ENCODE measurements at places on chromosomes 11 and 22.

DNA sequence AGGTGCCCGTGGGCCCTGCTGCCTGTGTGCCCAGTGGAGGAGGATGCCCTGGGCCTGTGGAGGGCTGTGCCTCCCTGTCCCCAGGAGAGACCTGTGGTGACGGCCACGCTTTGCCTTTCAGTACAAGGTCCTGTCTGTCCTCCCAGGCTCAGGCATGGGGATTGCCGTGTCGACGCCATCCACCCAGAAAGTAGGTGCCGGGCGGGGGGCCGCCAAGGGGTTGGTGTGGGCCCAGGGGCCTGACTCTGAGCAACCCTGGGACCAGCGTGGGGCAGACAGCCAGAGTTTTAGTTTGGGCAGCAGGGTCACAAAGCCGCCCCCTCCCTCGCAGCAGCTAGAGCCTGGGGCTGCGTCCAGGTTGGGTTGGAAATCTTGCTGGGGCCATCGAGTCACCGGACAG, 56.3 kb downstream of the GRAMD4 start:
- no peak for DNase-seq

DNA sequence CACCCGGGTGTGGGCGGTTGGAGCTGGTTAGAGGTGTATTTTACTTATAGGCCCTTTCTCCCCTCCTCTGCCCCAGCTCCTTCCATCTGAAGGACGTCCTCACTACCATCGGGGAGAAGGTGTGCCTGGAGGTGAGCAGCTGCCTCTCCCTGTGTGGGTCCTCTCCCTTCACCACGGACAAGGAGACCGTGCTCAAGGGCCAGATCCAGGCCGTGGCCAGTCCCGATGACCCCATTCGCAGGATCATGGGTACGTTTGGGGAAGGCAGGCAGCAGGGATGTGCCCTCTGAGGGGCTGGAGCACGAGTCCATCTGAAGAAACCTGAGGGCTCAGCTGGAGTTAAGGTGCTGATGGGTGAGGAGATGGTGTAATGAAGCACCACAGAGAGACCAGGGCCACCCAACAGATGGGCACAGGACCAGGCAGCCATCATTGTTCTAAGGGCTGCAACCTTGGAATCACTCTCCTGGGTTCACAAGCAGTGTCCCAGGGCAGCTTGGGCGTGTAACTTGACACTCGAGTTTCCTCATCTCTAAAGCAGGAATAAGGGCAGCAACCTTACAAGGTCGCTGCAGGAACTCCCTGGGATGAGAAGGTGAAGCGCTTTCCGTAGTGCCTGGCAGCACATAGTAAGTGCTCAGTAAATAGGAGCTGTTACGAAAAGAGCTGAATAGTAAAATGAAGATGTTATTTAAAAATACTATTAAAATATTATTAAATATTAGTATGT, 29.4 kb downstream of the TCP11L1 start:
- DNase-seq = no peak

DNA sequence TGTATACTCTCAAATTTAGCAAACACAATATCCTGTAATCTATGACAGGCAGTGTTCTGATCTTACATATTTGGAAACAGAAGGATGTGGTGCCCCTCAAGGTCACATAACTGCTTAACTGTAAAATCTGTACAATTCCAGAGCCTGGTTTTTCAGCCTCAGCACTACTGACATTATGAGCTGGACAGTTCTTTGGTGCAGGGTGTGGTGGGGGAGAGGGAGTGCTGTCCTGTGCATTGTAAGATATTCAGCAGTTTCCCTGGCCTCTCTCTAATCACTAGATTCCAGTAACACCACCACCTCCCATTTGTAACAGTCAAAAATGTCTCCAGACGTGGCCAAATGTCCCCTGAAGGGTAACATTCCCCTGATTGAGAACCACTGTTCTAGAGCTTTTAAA, 1.8 kb upstream of the OR5B21 start:
- DNase-seq = no peak

DNA sequence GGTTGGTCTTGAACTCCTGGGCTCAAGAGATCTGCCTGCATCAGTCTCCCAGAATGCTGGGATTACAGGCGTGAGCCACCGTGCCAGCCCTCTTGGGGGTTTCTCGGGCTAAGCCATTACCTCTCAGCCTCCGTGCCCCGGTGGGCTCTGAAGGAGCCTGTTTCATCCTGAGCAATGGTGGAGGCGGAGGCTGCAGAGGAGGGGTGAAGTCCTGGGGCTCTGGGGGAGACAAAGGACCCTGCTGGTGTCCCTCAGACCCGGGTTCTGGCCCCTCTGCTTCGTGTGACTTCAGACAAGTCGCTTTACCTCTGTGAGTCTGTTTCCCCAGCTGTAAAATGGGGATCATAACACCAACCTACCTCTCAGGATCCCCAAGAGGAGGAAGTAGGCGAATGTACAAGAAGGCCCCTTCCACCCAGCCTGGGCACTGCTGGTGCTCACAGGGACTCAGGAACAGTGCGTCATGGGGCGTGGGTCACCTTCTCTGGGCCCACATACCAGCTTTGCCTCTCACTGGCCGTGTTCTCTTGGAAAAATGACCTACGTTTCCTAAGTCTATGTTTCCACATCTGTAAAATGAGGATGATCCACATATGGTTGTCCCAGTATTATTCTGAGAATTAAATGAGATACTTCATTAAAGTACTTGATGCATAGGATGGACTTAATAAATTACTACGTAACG, 36.8 kb downstream of the RIBC2 start:
- no peak for DNase-seq

GRCh38 chr11:7495882-7496551, 10.7 kb downstream of the OLFML1 start:
- DNase-seq = no peak

DNA sequence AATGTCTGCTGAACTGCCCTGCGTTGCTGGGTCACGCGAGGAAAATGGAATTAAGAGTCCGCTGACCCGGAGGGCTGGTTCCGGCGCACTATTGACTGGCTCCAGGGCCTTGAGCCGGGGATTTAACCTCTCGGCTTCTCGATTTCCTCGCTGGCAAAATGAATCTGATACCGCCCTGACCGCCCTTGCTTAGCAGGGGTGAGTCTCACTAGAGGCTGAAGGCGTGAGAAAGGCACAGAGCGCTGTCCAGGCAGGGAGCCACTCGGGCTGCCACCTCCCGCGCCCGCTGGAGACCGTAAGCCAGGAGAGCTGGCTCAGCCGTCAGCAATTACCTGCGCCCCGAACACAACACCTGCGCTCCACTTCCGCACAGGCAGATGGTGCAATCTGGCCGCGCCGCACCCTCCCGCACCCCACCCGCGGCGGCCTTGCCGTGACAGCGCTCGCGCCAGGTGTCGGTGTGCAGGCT, 65.6 kb downstream of the BUD13 start:
- DNase-seq = no peak

DNA sequence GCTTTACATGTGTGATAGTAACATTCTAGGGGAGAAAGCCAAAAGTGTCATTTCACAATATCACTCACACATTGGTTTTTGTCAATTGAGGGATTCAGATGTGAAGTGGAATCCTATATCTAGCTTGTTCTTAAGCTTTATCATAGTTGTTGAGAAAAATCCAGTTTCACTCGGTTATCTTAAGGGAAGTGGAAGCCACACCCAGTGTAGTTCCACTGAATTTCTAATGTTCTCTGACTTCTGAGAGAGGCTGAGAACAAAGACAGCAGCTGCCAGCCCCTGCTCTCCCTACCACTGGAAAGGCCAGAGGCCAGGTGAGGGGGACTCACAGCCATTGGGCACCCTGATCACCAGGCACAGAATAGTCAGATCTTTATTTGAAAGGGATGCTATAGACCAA, 53.7 kb downstream of the THAP12 start:
- DNase-seq = no peak

DNA sequence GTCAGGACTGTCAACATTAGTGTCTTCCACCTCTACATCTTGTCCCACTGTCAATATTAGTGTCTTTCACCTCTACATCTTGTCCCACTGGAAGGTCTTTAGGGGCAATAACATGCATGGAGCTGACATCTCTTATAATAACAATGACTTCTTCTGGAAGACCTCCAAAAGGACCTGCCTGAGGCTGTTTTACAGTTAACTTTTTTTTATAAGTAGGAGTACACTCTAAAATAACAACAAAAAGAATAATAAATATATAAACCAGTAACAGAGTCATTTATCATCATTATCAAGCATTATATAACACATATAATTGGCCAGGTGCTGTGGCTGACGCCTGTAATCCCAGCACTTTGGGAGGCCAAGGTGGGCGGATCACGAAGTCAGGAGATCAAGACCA, 57.5 kb downstream of the PAK1 start:
- no peak for DNase-seq

- no peak for DNase-seq
Observed at GRCh38 chr11:23211221-23211620, 350.9 kb upstream of the CCDC179 start.

GRCh38 chr11:73334384-73335203, 26.5 kb downstream of the ARHGEF17 start:
- no peak for DNase-seq

DNA sequence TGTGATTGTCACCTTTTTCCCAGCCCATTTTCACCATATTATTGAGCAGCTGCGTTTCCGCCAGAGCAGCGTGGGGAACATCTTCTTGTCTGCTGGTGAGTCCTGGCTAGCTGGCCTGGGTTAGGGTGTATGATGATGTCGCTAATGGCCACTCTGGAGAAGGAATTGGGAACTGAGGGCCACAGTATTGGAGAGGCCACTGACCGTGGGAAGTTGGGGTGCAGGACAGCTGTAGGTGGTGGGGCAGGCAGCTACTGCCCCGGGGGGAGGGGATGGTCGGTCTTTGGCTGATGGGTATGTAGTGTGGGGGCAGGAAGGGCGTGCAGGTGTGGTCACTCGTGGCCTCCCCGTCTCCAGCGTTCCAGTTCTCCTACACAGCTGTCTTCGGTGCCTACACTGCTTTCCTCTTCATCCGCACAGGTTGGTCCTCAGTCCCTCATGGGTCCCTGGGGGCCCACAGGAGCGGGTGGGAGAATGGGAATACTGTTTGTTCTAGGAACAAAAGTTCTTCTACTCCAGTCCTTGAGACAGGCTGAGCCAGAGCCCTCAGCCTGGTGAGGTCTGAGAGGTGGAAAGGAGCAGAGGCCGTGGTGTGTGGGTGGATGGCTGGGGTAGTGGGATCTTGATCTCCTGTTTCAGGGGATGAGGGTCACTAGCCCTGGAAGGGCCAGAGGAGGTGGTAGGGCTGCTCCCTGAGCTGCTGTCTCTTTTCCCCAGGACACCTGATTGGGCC, 2.1 kb downstream of the RCE1 start:
- DNase-seq = no peak

- DNase-seq = no peak
Observed at GRCh38 chr11:77175869-77176539, 48.0 kb downstream of the MYO7A start.

- DNase-seq = no peak
Observed at GRCh38 chr11:27717801-27718229, 17.6 kb upstream of the BDNF start.

GRCh38 chr11:80815752-80816453, 1375.1 kb upstream of the TENM4 start:
- DNase-seq = no peak

DNA sequence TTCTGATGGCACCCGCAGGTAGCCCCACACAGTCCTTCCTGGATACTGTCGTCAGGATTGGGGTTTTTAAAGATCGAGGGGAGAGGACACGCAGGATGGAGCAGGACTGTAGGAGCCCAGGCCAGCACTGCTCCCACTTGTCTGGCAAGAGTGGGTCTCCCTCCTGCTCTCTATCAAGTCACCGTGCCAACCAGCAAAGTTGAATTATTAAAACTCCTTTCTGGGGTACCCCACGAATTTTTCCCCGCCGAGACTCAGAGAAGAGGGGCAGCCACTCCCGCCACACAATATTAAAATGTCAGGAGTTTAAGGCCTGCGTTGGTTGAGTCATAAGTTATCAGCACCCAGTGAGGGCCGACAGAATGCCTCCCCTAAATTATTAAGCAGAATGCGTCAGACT, 10.1 kb downstream of the LMO1 start:
- no peak for DNase-seq

DNA sequence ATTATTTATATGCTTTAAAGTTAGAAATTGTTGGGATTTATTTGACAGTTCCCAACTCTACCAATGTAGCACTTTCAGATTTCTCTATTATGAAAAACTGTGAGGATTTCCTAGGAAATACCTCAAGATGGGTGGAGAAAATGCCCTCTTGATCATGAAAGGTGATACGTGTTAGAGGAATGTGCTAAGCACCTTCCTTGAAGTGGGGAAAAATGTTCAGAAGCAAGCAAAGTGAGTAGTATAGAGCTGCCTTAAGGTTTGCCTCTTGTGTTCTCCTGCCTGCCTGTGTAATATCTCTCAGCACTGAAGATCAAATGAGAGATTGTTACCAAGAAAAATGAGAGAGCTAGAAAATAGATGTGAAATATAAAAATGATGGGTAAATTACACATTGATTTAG, 58.2 kb downstream of the YAP1 start:
- no peak for DNase-seq

GRCh38 chr22:35217527-35217926, 39.8 kb upstream of the HMGXB4 start:
- no peak for DNase-seq

DNA sequence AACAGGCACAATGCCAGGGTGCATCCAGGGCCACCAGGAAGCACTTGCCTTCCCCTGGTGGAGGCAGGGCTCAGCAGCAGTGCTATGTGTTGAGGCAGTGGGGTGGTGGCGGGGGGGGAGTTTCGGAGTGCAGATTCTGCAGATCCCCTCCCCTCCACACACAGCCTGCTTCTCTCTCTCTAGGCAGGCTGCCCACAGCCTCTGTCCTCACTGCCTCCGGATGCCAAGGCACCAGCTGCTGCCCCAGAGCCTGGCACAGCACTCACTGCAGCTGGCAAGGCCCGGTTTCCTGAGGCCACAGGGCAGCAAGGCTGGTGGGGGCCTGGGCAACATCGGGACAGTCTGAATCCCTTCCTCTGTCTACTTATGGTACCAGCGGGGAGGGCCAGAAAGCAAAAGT, 35.8 kb downstream of the NRXN2 start:
- DNase-seq = no peak

DNA sequence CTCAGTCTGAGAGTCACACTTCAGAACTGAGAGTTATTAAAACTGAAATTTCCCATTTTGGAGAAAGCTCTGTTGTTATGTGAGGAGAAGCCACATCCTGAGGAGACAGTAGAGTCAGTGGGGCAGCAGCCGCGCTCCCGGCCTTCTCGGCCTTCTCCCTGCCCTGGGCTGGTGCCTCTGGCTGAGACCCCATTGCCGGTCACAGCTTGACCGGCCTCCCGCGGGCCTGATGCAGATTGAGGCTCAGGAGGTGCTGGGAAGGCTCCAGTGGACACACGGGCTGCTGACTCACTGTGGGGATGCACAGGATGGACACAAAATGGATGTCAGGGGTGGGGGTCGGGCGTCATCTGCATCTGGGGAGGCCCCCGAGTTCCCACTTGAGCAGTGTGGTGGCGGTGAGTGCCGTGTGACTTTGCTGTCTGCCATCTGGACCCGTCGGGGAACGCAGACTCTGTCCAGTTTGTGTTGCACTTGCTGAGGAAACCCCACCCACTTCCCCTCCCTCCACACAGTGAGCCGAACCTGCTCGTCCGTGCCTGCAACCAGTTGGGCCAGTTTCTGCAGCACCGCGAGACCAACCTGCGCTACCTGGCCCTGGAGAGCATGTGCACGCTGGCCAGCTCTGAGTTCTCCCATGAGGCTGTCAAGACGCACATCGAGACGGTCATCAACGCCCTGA, 50.1 kb downstream of the MUC6 start:
- DNase-seq = no peak

All from activated effector memory CD4-positive, alpha-beta T cell treated with Interleukin-2 at 50 U/mL for 16 hours (primary cell).